ENCODE measurements at places on chromosomes 3 and 15.

- DNase-seq: no peak
These were observed 93.1 kb downstream of the BTD start for GRCh38 chr3:15694628-15695027.

GRCh38 chr3:140315955-140316354, 361.9 kb upstream of the TRIM42 start:
- DNase-seq: no peak

- no peak for DNase-seq
These were observed 202.6 kb upstream of the MCTP2 start for GRCh38 chr15:94028809-94029208.

DNA sequence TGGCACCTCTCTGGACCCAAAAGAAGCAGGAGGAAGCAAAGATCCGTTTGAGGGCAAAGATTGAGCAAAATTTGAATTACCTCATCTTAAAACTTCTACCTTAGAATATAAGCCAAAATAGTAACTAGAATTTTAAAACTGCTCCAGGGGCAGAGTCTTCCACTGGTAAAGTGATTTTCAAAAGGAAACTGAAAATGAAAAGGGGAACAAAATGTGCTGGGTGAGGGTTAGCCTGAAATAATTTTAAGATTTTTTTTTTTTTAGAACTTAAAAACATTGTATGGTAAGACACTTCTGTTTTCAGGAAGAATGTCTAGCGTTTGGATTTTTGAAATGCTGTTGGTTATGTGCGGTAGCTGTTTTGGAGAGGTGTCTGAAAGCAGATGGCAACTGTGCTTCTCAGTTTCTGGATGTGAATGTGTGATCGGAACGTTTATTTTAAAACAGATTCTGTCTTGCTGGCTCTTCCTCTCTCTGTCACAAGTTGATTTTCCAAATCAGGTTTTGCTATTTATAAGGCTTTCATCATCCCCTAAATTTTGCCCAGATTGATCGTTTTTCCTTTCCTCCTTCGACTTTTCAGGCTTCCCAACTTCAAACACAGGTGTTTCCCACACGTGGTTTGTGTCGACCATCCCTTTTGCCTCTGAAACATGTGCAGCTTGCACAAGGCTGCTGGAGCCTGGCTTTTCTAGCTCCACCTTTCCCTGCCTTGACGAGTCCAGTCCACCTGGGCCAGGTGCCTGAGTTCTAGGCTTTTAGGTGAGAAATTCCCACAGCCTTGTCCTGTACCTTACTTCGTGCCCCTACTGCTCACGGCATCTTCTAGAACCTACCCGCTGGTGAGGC, 3.3 kb downstream of the LRRK1 start:
- no peak for DNase-seq

DNA sequence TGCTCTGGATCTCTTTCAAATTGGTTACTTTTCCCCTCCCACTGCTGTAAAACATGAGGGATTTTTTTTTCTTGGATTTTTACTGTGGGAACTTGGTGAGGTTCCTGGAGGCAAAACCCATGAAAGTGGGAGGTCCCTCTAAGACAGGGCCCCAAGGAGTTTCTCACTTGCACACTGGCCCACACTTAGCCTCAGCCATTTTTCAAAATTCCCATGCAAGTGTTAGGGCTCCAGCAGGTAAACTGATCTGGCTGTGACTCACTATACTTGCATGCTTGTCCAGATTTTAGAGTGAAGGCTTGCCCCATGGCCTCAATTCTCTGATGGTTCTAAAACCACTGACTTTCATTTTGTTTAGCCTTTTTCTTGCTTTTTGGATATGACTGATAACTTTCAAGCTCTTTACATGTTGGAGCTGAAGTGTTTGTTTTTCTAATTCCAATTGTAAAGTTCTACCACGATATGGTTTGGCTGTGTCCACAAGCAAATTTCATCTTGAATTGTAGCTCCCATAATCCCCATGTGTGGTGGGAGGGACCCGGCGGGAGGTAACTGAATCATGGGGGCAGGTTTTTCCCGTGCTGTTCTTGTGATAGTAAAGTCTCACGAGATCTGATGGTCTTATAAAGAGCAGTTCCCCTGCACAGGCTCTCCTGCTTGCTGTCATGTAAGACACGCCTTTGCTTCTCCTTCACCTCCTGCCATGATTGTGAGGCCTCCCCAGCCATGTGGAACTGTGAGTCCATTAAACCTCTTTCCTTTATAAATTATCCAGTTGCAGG, 37.7 kb downstream of the MCCC1 start:
- no peak for DNase-seq

DNA sequence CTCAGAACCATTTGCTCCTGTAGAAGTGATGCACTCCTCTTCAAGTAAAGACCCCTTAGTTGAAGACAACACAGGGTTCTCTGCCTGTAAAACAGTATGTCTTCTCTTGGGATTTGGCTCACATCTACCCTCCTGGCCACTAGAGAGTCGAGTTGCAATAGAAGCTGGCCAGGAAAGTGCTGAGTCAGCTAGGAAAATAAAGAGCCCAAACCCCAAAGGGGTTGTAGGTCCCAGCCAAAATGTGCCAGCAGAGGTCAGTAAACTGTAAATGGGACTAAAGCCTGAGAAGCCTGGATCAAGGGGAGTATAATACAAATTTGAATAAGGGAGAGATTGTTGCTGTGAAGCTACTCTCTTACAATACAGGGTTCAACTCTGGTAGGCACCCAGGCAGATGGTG, 37.2 kb upstream of the THBS1 start:
- no peak for DNase-seq
